ENCODE measurements at places on chromosomes 6 and 20.

DNA sequence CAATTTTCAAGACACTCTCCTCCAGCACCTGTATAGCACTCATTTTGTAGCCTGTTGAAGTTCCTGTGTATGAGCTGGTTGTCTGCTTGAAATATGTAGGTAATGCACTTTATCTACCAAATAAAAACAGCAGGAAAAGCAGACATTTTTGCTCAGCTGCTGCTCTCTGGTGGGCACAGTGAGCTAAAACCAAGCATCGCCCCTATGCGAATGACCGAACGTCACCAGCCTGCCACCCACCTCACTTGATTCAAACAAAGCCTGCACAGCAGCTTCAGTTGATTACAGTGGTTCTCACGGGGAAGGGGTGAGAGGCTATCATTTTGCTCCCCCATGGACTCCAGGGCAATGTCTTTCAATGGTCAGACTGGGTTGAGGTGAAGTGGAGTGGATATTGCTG is 185.7 kb downstream of the SASH1 start:
- DNase-seq, result no peak

GRCh38 chr6:31008165-31008564 is 2.1 kb upstream of the MUC22 start:
- DNase-seq, result no peak

- no peak for DNase-seq
Measured at GRCh38 chr6:130761286-130761685, 65.9 kb upstream of the SMLR1 start.

GRCh38 chr20:19819149-19819548 is 61.1 kb downstream of the RIN2 start:
- no peak for DNase-seq

- no peak for DNase-seq
Measured at GRCh38 chr20:8671370-8671961, 397.4 kb upstream of the PLCB4 start.

GRCh38 chr6:39339868-39340550 is 17.5 kb upstream of the KCNK16 start:
- no peak for DNase-seq

DNA sequence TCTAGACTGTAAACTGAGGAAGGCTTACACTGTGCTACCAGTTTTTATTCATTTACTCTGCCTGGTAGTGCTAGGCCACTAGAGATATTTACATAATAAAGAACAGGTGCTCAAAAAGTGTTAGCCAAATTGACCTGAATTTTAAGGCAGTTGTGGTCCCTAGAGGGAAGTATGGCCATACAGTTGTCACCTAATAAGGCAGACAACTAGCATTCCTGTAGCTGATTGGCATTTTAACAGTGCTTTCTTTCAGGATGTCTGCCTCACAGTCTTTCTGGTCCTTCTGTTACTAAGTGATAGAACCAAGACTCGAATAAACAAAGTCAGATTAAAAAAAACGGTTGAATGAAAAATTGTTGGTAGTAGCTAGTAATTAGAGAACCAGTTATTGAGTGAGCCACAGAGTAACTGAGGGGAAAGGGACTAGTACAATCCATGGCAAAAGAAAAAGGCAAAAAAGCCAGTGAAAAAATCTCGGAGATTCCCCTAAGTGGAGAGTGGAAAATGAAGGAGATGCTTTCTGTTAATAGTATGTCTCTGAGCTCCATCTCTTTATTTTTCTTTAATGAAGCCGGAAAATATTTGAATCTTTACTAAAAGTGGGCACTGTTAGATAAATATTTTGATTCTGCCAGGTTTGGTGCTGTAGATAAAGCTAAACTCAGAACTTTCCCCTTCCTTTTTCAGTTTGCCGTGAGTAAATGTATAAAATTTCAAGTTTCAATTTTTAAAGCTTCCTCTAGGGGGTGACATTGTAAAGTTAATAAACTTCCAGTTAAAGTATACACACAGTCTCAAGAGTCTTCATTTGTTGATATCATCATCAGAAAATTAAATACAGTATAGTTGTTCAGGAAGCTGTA is 9.1 kb downstream of the VTA1 start:
- DNase-seq, result no peak

DNA sequence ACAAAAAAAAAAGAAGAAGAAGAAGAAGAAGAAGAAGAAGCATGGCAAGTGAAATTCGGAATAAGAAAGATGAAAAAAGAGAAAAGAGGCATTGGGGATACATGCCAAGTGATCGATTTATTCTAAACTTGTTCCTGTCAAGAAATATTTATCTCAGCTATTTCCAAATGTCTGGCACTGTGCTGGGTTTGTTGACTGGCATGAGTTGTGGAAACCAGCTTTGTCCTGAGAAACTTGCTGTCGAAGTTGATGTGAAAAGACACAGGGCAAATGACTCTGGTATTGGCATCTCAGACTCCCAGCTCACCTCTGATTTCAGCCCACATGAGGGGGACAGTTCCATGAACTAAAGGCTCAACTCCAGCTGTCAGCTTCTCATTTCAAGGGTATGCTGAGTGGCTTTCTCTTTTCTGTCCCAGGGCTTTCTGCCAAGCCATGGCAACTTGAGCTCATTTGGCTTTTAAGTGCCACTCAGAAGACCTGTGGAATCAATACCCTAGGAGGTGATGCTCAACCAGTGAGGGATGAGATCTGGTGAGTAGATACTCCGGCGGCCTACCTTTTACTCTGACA is 253.3 kb upstream of the JAG1 start:
- no peak for DNase-seq

DNA sequence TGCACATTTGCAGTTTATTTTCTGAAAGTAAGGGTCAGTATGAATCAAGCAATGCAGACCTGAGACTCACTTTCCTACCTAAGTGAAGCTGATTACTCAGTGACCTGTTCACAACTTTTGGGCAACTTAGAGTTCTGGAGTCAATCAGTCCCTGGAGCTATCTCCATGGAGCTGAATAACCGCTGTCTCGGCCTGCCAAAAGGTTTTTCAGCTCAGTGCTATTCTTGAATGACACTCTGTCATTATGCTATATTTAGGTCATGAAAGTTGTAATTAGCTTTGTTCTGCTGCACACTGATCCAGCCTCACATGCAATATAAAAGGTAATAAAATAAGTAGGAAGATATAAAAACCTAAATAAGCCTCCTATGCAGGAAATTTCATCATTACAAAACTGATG is 356.0 kb downstream of the BMP2 start:
- no peak for DNase-seq

DNA sequence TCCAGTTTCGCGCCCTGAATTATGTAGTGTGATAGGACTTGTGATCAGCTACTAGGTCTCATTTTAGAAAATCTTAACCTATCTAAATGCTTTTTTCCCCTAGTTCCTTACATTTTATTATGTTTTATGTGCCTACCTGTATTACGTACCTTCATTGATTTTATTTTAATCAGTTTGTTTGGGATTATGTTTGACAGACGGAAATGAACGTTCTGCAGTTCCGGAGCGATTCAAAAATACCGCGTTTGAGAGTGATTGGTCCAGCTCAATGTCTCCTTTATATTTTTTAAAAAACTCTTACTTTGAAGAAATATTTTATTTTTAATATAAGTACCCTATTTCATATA is 114.3 kb upstream of the BTN3A2 start:
- no peak for DNase-seq

- DNase-seq, result no peak
Measured at GRCh38 chr6:85058806-85059205, 294.4 kb upstream of the TBX18 start.

- DNase-seq, result no peak
Measured at GRCh38 chr6:90294989-90295853, 1.4 kb downstream of the BACH2 start.

GRCh38 chr20:18705490-18705889 is 108.1 kb upstream of the SCP2D1 start:
- DNase-seq, result no peak

DNA sequence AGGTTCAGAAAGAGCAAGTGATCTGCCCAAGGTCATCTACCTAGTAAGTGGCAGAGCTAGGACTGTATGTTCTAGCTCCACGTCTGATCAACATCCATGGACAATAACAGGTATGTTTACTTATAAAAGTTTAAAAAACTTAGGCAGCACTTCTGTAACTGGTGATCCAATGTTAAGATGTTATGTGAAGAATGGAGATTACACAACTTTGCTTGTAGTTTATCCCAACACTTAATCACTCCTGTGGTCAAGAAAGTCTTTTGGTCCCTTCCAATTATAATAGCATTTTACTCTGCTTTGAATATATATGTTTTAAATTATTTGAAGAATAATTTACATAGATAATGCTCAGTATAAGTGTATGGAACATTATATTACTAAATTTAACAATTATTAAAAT is 4.8 kb downstream of the FBXO30 start:
- DNase-seq, result no peak

GRCh38 chr6:10516953-10517352 is 4.2 kb upstream of the GCNT2 start:
- no peak for DNase-seq

DNA sequence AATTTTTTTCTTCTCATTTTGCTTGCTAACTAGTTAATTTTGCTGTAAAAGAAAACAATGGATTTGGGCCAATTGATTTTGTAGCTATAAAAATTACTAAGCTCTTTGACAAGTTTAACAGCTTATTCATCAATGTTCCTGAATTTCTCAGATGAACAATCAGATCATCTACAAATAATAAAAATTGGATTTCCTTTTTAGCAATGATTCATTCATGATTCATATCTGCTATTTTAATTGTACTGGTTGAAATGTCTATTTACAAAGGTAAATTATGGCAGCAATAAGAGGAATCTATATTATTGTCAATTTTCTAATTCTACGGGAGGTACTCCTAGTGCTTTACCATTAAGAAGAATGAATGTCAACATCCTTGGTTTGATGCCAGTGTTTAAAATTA is 178.8 kb upstream of the BTBD3 start:
- DNase-seq, result no peak

- no peak for DNase-seq
Measured at GRCh38 chr6:51535327-51535726, 552.1 kb downstream of the PKHD1 start.

- DNase-seq, result no peak
Measured at GRCh38 chr20:50339466-50339901, 148.9 kb downstream of the CEBPB start.

DNA sequence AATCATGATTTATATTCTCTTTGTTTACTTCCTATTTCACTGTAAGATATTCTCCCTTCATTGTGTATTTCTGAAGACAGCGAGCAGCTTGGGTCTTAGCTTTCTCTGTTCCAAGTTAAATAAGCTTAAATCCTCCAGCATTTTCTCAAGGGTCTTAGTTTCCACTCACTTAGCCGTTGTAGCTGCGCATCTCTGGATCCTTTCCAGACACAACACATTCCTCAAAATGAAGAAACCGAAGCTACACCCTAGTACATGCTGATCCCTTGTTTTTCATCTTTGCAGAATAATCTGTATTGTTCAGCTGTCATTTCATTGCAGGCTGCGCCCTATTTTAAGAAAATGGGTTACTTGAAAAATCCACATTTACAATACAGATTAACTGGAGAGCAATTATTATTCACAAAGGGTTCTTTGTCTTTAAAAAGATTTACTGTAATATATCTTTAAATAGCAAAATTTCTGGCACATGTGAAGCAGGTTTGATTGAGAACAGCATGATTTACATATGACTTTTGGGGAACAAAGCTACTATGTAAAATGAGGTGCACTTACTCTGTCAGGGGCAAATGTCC is 375.8 kb downstream of the QKI start:
- no peak for DNase-seq

GRCh38 chr20:54184071-54184470 is 10.3 kb upstream of the CYP24A1 start:
- no peak for DNase-seq

DNA sequence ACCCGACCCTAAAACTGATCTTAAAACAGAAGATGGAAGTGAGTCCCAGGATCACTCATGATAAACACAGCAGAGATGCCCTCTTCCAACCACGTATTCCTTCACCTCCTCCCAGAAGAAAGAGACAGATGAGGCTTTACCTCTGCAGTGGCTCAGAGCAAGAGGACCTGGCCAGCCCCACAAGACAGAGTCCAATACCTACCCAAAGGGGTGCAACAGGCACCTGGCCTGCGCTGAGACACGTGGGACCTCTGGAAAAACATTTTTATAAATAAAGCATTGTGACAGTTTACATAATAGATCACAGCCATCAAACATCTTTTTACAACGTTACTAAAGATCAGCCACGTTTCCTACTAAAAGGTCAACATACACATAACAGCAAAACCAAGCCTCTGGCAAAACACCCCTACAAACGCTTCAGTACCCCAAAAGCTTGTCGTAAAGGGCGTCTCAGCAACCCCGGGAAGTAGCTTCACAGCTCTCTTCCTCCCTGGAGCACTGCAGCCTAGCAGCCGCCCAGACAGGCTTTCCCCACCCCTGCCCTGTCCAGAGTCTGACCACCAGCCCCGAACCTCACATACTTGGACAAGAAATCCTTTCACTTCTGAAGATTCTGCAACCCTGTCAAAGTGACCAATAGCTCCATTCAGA is 2.9 kb downstream of the TAF4 start:
- DNase-seq, result no peak

DNA sequence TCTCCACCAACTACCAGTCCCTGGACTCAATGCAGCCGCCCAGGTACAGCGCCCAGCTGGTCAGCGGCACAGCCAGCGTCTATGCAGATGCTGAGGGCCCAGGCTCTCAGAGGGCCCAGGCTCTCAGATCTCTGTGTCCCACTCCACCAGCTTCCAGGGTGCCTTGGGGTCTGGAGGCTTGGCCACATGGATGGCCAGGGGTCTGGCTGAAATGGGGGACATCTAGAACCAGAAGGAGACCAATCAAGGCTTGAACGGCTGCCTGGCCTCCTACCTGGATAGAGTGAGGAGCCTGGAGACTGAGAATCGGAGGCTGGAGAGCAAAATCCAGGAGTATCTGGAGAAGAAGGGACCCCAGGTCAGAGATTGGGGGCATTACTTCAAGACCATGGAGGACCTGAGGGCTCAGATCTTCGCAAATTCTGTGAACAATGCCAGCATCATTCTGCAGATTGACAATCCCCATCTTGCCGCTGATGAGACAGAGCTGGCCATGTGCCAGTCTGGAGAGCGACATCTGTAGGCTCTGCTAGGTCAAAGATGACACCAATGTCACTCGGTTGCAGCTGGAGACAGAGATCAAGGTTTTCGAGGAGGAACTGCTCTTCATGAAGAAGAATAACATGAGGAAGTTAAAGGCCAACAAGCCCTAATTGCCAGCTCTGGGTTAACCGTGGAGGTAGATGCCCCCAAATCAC is 44.1 kb upstream of the GRM4 start:
- DNase-seq, result no peak

GRCh38 chr6:155493026-155493693 is 37.5 kb upstream of the NOX3 start:
- no peak for DNase-seq
